ENCODE measurements at places on chromosomes 1 and 21. TPM values are rescaled to one million over a fixed set of nuclear protein-coding genes. Genes with fewer than 3 reads are reported as not detected.

Gene TAGLN2
- total RNA-seq: 276 TPM

Gene TAL1
- total RNA-seq: 4.3 TPM

Gene ERVH48-1
- total RNA-seq: not detected

Gene LCE2A
- not detected for total RNA-seq

Gene AMPD1
- total RNA-seq: not detected

Gene FCER1A
- 1.0 TPM for total RNA-seq

Gene REG4
- total RNA-seq: not detected

Gene LAPTM5
- total RNA-seq: 32.4 TPM

Gene NLRP3
- 1.7 TPM for total RNA-seq

Gene NOS1AP
- total RNA-seq: 9.0 TPM

Gene TRNP1
- total RNA-seq: 48.8 TPM

Gene TTC24
- total RNA-seq: not detected

Gene COL16A1
- total RNA-seq: 35.1 TPM

Gene PBX1
- total RNA-seq: 89.6 TPM

Gene ATP1A4
- total RNA-seq: not detected

Gene GUCA2A
- not detected for total RNA-seq

Gene MFSD2A
- total RNA-seq: 4.6 TPM

Gene ELF3
- total RNA-seq: not detected

Gene ATF3
- total RNA-seq: 29.7 TPM

Gene CLCA4
- not detected for total RNA-seq

Gene EPHA2
- 15.7 TPM for total RNA-seq

Gene ZSWIM5
- 6.2 TPM for total RNA-seq

Gene AIM2
- not detected for total RNA-seq

Gene BCAN
- total RNA-seq: 0.99 TPM
